ENCODE measurements at places on chromosomes 13 and 19. TPM values are rescaled to one million over a fixed set of nuclear protein-coding genes. Genes with fewer than 3 reads are reported as not detected.

NEK3 gene
- total RNA-seq: 7.7 TPM

TTYH1 gene
- total RNA-seq: 0.27 TPM

TLE6 gene
- 3.4 TPM for total RNA-seq

IFNL1 gene
- total RNA-seq: not detected

PRSS57 gene
- not detected for total RNA-seq

CYP2A6 gene
- not detected for total RNA-seq

EMC10 gene
- total RNA-seq: 164 TPM

ZNF600 gene
- total RNA-seq: 0.15 TPM

MATK gene
- total RNA-seq: 1.9 TPM
